HFFc6 (cell line): ENCODE measurements at places on chromosomes 4 and X. TPM values are rescaled to one million over a fixed set of nuclear protein-coding genes. Genes with fewer than 3 reads are reported as not detected.

GRCh38 chr4:15402146-15402545, 25.7 kb upstream of the C1QTNF7 start:
- DNase-seq = peak; percentile 45

GRCh38 chrX:154032653-154033052, 13.0 kb upstream of the IRAK1 start:
- no peak for DNase-seq

- peak; percentile 41 for DNase-seq
These were observed 275.1 kb downstream of the GPM6A start for GRCh38 chr4:175536852-175537453.

GRCh38 chr4:105305019-105305836, 158.6 kb downstream of the TET2 start:
- no peak for DNase-seq

DNA sequence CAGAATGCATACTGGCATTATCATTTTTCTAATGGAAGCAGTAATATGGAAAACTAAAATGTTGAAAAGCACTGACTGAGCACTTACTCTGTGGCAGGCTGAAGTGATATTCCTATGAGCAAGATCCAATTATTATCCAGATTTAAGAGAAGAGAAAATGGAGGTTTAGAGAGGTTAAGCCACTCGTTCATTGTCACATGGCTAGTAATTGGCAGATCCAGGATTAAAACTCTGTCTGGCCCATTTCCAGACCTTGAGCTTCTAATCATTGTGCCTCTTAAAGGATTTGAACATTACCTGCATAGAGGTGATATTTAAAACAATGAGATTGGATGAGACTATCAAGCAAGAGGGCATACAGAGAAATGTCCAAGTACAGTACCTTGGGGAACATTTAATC, 80.6 kb downstream of the MFAP3L start:
- no peak for DNase-seq

DNA sequence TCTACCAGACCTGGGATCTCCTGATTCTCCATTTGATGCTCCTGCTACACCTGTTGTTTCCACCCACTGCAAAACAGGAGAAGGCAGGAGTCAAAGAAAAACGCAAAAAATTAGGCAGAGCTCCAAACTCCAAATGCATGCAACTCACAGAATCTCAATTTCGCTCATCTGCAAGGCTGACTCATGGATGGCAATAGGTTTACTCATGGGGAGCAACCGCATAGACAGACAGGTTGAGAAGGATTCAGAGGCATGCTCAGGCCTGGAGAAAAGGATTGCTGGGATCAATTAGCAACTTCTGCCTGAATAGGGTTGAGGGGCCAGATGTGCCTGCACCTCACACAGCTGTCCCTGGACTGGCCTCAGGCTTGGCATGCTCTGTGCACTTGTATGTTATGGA, 231.0 kb downstream of the LDB2 start:
- peak; percentile 87 for DNase-seq

- no peak for DNase-seq
These were observed 782.8 kb downstream of the RAB28 start for GRCh38 chr4:12701384-12701783.

DNA sequence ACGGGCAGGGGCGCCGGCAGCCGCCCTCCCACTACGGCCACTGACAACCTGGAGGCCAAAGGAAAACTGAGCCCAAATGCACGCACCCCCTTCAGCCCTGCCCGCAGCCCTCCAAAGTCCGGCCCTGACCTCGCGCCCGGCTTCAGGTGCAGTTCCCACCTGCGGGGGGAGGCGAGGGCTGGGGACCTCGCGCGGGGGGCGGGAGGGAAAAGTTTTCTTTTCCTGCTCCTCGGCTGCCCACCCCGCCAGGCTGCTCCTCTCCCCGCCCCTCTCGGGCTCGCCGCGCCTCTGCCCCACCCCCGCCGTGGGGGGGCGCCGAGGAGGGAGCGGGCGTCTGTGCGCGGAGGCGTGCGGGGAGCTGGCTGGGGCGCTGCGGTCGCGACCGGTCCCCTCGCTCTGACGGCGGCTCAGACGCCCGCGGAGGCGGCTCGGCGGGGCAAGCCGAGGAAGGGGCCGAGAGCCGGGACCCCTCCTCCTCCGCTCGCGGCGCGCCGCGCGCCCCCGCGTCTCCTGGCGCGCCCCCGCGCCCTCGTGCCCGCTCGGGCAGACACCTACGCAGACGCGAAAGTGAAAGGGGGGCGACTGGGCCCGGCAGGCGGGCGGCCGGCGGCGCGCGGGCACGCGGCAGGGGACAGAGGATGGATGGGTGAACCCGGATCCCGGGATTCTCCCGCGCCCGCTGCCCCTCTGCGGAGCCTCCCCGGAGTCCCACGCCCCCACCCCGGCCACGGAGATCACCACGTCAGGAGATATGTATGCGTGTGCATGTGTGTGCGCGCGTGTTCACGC, 3.1 kb upstream of the NR3C2 start:
- DNase-seq = no peak

Gene COL4A6
- 0.03 and 0.10 TPM in 2 replicates for total RNA-seq
